ENCODE measurements at places on chromosomes 2 and 18.

DNA sequence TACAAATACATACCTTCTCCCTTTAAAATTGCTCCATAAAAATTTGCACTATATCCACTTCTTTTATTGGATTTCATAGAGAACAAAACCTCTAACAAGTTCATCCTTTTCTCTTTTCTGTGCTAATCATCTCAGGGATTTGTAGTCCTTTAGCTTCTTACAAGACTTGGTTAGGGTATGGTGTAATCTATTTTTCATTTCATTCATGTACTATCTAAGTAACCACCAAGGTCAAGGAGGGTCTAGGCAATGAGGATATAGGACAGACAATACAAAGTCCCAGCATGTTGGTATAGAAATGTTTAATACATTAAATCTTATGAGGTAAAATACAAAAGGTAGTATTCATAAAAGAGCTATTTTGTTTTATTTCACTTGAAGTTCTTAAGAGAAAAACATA, 17.5 kb downstream of the C2orf69 start:
- DNase-seq = no peak

- no peak for DNase-seq
Measured at GRCh38 chr2:121095257-121096080, 189.5 kb downstream of the TFCP2L1 start.

DNA sequence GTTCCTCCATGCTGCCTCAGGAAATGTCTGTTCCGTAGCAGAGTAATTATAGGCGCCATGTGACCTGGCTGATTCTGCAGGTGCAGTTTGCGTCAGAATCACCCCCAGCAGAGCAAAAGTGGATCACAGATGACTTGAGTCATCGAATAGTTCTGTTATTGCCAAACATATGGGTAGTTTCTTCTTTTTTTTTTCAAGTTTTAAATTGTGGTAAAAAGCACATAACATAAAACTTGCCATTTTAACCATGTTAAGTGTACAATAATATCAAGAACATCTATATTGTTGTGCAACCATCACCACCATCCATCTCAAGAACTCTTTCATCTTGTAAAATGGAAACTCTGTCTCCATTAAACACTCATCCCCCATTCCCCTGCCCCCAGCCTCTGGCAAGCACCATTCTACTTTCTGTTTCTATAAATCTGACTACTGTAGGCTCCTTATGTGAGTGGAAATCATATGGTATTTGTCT, 177.7 kb upstream of the TWIST2 start:
- DNase-seq = no peak

DNA sequence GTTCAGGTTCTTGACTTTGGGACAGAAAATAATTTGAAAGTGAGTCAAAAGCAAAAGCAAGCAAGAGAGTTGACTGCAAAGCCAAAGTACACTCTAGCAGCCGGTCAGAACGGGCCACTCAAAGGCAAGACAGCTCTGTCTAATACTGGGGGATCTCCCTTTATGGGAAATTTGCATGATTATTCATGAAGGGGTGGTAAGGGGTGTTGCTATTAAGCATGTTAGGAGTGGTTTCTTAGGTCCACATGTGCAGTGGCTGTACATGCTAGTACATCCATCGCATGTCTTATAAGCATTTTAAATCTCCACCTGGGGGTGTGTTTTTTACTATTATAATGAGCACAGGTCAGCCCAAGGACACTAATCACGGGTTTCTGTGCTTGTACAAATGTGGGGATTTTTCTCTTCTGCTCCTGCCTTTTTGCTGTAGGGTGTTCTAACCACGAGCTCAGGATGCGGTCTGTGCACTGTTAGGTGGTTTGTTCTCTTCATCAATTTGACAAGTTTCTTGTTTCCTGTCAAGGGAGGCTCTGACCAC, 60.2 kb upstream of the SPP2 start:
- peak; percentile 57 for DNase-seq

- DNase-seq = no peak
Measured at GRCh38 chr2:31141443-31142085, 3.3 kb upstream of the GALNT14 start.

DNA sequence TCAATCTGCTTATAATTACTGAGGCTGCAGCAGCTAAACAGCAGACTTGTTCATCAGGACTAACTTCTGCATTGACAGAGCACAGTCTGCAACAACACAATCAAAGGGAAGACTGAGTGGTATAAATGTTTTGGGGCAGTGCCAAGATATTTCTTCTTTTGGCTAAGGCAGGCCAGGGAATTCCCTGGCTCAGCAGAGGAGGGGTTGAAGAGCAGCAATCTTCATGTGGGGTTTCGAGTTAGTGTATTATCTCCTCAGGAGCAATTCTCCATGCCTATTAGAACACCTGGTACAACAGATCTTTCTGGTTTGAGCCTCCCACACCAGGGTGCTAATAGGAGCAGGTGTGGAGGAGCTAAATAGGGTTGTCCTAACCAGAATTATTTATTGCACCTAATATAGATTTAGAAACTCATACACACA, 103.0 kb upstream of the STK17B start:
- no peak for DNase-seq

GRCh38 chr2:105486762-105487141, 87.9 kb upstream of the FHL2 start:
- DNase-seq = no peak

DNA sequence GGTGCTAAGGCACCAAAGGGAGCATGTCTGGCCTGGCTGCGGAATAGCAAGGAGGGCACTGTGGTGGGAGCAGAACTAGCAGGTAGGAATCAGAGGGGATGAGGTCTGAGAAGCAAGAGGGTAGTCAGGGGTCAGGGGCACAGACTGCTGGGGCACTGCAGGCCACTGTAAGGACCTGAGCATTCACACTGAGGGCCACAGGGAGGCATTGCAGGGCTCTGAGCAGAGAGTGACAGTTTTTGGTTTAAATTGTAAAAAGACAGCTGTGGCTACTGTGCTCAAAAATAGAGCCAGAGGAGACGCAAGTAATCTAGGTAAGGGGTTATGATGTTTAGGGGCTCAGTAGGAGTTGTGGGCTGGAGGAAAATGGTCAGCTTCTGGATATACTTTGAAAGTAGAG, 41.5 kb downstream of the ARHGAP25 start:
- DNase-seq = no peak

- no peak for DNase-seq
Measured at GRCh38 chr2:2960441-2961133, 417.0 kb downstream of the EIPR1 start.

- DNase-seq = no peak
Measured at GRCh38 chr2:238565031-238565430, 138.3 kb downstream of the ASB1 start.

DNA sequence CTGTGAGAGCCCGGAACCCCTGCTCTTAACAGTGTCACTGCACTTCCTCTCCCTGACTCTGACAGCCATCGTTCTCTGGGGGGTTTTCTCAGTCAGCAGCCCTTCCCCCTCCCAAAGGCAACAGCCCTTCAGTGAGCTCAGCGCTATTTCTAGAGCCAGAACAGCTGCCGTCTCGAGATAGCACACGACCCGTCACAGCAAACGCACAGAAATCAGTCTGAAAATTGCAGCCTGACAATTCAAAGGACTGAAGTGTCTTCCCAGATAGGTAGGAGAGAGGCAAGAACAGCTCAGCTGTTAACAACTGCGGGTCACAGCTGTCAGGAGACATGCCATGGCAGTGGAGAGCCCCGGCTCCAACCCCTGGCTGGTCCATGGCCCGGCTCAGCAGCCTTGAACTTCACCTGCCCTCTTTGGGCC, 45.4 kb downstream of the ST8SIA5 start:
- no peak for DNase-seq

DNA sequence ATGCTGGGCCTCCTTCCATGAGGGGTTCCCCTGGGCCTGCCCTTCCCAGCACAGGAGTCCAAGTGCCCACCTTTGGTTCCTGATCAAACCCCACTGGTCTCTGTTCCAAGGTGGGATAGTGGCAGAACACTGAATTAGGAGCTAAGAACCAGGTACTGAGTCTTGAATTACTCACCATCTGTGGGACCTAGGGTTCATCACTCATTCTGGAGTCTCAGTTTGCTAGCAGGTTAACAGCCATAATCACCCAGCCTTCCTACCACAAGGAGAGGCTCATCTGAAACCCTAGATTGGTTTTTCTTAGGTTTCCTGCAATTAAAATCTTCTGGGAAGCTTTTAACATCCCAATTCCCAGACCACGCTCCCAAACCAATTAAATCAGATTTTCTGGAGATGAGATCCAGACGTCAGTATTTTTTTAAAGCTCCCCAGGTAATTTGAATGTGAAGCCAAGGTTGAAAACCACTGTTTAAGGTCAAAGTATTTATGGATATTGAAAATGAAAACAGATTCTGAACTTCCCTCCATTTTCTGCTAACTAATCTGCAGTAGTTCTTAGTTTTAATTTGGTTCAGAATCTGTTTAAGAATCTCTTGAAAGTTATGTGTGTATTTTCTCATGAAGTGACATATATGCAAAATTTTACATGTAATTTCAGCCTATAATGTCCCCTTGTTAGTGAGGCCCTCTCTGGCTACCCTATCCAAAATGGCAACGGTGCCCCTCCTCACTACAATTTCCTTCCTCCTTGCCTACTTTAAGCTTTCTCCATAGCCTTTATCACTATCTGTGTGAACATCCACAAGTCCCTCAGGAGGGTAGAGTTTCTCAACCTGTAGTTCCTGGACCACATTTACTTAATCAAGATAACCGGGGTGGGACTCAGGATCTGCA, 166.5 kb upstream of the CXCR4 start:
- no peak for DNase-seq

GRCh38 chr2:232779465-232779864, 3.1 kb upstream of the KCNJ13 start:
- DNase-seq = no peak

GRCh38 chr2:142874293-142874814, 3.1 kb upstream of the KYNU start:
- DNase-seq = no peak

All from T-helper 9 cell (primary cell).